ENCODE measurements at places on chromosomes 4 and X. TPM values are rescaled to one million over a fixed set of nuclear protein-coding genes. Genes with fewer than 3 reads are reported as not detected.

Gene CT55
- total RNA-seq, result not detected

Gene SERTM2
- total RNA-seq, result not detected

Gene POLR2B
- total RNA-seq, result 134 TPM

Gene SUPT20HL2
- total RNA-seq, result not detected

Gene FAM9C
- not detected for total RNA-seq

Gene TRAM1L1
- not detected for total RNA-seq

Gene HS6ST2
- 0.13 TPM for total RNA-seq

Gene CLTRN
- total RNA-seq, result 0.67 TPM

Gene AMOT
- 1.7 TPM for total RNA-seq

Gene YY2
- total RNA-seq, result 2.0 TPM

Gene RASL11B
- 0.30 TPM for total RNA-seq

Gene CT45A1
- total RNA-seq, result not detected

Gene EDA2R
- total RNA-seq, result 0.84 TPM

Gene FATE1
- total RNA-seq, result not detected

Gene ACOX3
- total RNA-seq, result 20.4 TPM

Gene MAP7D2
- total RNA-seq, result 0.36 TPM

Gene ARR3
- total RNA-seq, result not detected

Gene SLC38A5
- 191 TPM for total RNA-seq

Gene PAGE4
- not detected for total RNA-seq

Gene GPR119
- total RNA-seq, result not detected

Gene HAND2
- total RNA-seq, result not detected

Gene TEC
- 1.7 TPM for total RNA-seq

Gene APELA
- not detected for total RNA-seq

Gene CTAG1A
- total RNA-seq, result not detected

Gene GPC3
- not detected for total RNA-seq

Gene SPON2
- 4.2 TPM for total RNA-seq

Gene MBNL3
- 24.7 TPM for total RNA-seq

Gene CSAG3
- not detected for total RNA-seq

Gene WDR1
- 413 TPM for total RNA-seq

Gene SASH3
- total RNA-seq, result 130 TPM

Gene WFS1
- 4.9 TPM for total RNA-seq

Gene GLOD5
- total RNA-seq, result not detected

Gene TRPC5OS
- total RNA-seq, result not detected

Gene HPGDS
- not detected for total RNA-seq

Gene KLF8
- 1.0 TPM for total RNA-seq

Gene MTMR8
- 3.9 TPM for total RNA-seq

Gene WDFY3
- 0.96 TPM for total RNA-seq

Gene MAGEA11
- total RNA-seq, result not detected

Gene YTHDC1
- 70.7 TPM for total RNA-seq

Gene GRIA2
- total RNA-seq, result not detected

Gene DAPP1
- 24.1 TPM for total RNA-seq

Data from activated CD8-positive, alpha-beta memory T cell treated with anti-CD3 and anti-CD28 coated beads for 36 hours (primary cell).